IMR-90 (cell line): ENCODE measurements at places on chromosomes 2 and 18. TPM values are rescaled to one million over a fixed set of nuclear protein-coding genes. Genes with fewer than 3 reads are reported as not detected.
A peak's percentile ranks its signal among the peaks of the same experiment; 100 is the strongest.

The SLC9A4 gene
- not detected in 2 replicates for total RNA-seq

The SNTG2 gene
- total RNA-seq = under 0.01 and 0.56 TPM in 2 replicates

The CCDC195 gene
- not detected in 2 replicates for total RNA-seq

The CXCR1 gene
- not detected in 2 replicates for total RNA-seq

GRCh38 chr18:10463741-10464140 is 9.3 kb downstream of the APCDD1 start:
- DNase-seq = no peak

- no peak for DNase-seq
These were observed 184.8 kb upstream of the KLHL29 start for GRCh38 chr2:23200068-23200786.

DNA sequence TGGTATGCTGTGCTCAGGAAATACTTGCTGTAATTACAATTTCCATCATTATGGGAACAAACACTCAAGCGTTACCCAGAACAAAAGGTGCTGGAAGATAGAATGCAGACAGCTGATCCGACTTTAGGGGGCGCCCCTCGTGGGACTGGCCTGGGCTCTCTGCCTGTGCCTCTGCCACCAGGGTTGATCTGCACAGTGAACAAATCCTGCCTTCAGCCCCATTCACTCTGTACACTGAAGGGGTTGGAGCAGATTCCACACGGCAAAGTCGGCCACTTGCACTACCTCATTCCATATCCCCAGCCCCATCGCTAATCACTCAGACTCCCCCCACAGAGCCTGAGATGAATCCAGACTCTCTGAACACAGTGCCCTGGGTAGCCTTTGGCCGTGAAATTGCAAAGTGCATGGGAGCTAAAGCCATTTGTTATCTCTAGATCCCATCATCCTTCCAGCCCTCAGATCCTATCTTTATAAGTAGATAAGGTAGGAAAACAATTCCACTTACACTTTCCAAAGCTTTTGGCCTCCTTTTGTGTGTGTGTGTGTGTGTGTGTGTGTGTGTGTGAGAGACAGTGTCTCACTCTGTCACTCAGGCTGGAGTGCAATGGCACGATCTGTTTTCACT is 69.3 kb downstream of the INPP5D start:
- no peak for DNase-seq

DNA sequence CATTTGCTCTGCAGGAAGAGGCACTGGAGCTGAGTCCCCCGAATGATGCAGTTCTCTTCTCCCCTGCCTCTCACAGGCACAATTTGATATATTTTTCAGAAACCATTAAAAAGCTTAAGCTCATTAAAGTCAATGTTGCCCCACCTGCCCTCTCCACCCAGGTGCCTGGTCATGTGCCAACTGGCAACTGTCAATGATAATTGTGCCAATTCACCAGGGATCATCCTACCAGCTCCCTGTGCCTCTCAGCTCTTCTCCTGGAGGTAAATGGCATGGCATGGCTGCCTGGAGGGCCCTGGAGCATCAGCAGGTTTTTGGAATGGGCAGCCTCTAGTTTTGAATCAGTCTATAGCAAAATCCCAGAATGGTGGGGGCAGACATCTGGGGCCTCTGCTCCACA is 279.6 kb upstream of the ID2 start:
- DNase-seq = no peak

GRCh38 chr2:203918839-203919238 is 17.7 kb upstream of the ICOS start:
- DNase-seq = no peak

GRCh38 chr2:45595721-45596435 is 15.2 kb downstream of the SRBD1 start:
- peak; percentile 65 for DNase-seq

- no peak for DNase-seq
These were observed 1.9 kb upstream of the ESPNL start for GRCh38 chr2:238097988-238098871.

GRCh38 chr2:181371782-181372645 is 85.2 kb upstream of the ITGA4 start:
- peak; percentile 57 for DNase-seq
